ENCODE measurements at places on chromosomes 3 and 15.

- no peak for DNase-seq
Measured at GRCh38 chr3:22893101-22893500, 310.0 kb upstream of the UBE2E2 start.

DNA sequence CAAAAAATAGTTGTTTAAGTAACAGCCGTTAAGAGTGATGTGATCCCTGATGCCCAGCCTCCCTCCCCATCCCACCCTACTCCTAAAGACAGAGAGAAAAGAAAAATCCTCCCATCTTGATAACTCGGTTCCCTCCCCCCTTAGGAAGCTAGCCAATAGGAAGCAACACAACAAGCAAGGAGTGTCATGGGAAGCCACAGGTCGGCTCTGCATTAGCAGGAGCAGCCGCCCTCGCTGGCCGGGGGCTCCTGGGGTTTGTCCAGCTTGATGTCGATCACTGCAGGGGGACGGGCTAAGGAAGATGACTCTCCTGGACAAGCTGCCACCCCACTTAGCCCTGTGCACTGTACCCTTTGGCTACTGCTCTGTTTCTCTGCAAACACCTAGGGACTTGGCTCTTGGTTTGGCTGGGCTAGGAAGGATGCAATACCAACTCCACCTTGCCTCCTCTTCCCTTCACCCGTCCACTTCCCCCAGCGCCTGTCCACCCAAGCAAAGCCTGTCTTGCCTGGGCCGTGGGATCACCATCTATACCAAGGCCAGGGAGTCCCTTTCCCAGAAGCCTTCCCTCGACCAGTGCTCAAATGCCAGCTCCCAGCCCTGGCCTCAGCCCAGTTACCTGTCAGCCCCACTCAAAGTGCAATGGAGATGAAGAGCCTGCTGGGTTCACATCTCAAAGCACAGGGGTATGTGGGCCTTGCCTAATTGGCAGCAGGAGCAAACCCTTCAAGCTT lies 23.1 kb downstream of the SRPRB start:
- DNase-seq, result no peak

DNA sequence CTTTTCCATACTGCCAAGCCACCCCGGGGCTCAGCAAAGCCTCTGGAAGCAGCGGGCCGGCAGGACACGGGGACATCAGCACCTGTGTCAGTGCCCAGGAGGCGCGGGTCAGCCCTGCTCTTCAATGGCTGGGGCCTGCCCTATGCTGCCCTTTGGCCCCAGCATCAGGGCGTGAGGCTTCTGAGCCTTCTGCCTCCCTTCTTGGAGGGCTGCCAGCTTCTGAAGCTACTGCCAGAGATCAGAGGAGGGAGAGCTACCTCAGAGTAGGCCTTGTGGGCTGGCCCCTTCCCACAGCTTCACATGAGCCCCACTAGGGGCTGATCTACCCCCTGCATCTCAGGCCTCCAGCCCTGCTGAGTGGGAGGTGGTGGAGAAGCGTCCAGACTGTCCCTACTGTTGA lies 13.0 kb upstream of the TMEM115 start:
- DNase-seq, result no peak

DNA sequence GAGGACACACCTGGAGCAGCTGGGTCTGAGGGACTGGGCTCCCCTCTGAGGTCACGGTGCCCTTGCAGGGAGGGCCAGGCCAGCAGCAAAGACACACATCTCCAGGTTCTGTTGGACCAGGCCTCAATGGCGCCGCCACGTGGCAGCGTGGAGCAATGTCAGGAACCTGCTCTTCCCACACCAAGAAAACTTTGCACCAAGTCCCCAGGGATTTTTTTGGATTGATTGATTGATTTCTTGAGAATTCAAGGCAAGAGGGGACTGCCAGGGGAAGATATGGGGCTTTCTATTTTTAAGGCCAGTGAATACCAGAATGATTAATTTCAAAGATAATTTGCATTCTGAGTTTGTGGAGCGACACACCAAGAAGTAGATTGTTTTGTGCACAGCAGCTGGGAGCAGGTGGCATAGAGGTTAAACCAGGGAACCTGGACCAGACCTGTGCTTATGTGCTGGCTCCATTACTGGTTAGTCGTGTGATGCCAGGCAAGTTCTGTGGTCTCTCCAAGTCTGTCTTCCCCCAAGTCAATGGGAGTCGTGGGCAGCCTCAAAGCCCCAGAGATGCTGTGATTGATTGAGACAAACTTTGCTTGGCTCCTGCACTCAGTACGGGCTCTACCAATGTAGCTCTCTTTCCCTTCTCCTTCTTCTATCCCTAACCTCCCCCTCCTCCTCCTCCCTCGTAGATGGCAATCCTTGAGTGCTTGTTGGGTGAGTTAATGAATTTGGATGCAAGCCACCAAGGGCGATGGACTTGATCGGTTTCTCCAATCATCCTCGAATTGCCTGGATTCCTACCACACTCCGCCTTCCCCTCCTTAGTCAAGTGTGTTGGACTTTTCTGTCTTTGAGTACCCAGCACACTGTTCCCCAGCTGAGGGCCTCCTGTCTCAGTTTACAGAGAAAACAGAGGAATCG lies 96.2 kb upstream of the TRPM1 start:
- DNase-seq, result peak; percentile 45

- DNase-seq, result no peak
Measured at GRCh38 chr3:72263223-72263990, 478.5 kb upstream of the PROK2 start.

DNA sequence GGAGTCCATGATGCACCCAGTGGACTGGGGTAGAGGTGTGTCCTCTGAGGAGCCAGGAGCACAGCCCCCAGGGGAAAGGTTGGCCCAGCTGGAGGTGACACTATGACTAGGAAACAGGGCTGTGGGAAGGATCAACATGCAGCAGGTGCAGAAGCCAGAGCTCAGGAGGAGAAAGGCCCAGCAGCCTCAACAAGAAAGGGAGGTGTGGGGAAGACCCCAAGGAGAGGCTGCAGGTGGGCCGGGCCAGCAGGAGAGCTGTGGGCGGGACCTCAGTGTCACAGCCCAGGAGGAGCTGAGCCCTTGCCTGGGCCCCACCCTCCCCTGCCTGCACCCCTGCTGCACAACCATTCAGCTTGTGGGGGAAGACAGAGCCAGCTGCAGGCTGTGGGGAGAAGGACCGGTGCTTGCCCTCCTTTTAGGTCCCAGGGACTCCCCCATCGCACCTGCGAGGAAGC lies 18.4 kb upstream of the KLF13 start:
- no peak for DNase-seq

Data from activated T-cell treated with anti-CD3 and anti-CD28 coated beads for 48 hours (primary cell).